HuH-7 (cell line): ENCODE measurements at places on chromosomes 1 and 21.

DNA sequence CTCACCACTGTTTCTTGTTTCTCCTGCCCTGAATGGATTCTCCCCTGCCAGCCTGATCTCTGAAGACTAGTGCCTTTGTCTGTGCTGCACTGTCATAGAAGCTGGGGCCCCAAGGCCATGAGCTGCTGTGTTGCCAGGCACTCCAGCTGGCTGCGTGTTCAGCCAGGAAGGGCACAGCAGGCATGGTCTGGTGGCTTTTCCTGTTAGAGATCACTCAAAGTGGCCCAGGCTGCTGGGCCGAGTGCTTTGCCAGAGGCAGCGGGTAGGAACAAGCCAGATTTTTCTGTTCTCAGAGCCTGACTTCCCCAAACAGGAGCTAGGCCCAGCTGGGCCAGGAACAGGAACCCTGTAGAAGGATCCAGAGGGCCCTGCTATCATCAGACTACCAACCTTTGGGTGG lies 5.2 kb downstream of the ADPRS start:
- DNase-seq = no peak

- DNase-seq = no peak
These were observed 4.6 kb downstream of the POFUT2 start for GRCh38 chr21:45283035-45283610.

DNA sequence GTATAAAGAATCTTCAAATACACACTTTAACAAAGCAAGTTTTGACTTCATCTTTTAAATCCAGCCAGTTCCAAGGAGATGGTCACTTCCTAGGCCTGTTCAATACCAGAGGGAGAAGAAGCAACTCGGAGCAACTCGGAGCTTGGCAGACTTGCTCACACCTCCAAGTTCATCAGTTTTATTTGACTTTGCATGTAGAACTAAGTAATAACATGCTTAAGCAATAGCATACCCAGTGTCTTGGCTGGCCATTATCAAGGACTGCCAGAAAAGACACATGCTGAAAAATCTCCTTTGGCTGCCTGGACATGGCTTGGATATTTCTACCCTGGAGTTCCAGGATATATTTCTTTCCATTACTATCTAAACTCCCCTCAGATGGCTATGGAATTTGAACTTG lies 52.6 kb downstream of the GNG12 start:
- no peak for DNase-seq

- DNase-seq = no peak
These were observed 2.0 kb upstream of the CAMTA1 start for GRCh38 chr1:6783221-6783620.

DNA sequence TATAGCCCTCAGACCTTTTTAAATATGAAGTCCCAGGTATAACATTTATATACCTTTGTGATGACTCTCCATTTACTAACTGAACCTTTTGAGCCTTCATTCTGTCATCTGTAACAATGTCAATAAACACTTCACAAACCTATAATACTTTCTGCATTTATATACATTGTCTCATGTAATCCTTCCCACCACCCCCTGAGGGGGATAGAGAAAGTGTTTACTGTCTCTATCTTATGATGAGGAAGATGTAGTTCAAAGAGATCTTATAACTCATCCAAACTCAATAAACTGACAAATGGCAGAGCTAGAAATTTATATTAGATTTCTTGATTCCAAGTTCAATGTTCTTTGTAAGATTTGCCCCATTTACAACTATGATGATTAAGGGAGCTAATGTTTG lies 48.3 kb upstream of the CR2 start:
- DNase-seq = no peak

GRCh38 chr1:113931451-113931851 lies 2.3 kb downstream of the HIPK1 start:
- no peak for DNase-seq

DNA sequence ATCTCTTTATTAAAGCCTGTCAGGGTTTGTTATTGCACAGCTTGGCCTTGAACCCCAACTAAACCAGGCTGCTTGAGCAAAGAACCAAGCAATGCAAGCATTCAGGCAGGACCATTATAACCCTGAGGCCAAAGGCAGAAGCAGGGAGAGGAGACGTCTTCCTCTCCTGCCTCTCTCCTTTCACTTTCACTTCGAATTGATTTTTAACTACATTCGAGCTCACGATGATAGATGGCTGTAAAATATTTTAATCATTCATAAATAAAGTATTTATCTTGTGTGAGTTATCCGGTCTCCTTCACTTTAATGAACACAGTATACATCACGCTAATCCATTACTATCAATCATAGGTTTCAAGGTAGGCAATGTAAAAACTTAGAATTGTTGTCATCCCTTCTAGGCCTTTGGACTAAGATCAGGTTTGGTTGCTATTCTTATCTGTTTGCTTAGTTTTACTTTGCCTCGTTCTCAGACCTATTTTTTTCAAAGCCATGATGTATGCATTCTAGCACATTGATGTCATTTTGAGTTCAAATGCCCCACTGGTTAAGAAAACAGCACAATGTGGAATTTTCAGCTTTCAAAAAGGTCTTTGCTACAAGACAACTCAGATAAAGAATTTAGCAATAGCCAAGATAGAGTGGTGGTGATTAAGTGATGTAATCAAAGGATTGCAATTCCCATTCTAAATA lies 480.2 kb upstream of the RUNX1 start:
- no peak for DNase-seq

DNA sequence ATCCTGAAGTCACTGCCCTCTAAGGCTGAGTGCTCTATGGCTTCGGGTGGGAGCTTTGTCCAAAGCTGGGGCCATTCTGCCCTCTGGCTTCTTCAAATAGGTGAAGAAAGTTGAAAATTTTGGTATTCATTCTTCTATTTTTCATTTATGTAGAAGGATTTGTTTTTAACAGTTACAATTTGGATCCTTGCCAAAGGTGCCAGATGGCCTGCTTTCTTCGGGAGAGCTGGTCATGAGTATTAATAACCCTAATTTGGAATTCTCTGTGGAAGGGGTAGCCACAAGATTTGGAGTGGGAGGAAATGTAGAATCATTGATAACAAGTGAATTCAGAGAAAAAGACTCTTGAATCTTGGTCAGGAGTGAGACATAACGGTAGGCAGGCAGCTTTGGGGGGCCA lies 370.4 kb upstream of the ST6GALNAC5 start:
- no peak for DNase-seq

- DNase-seq = no peak
These were observed 5.3 kb downstream of the C1orf159 start for GRCh38 chr1:1110561-1110971.

DNA sequence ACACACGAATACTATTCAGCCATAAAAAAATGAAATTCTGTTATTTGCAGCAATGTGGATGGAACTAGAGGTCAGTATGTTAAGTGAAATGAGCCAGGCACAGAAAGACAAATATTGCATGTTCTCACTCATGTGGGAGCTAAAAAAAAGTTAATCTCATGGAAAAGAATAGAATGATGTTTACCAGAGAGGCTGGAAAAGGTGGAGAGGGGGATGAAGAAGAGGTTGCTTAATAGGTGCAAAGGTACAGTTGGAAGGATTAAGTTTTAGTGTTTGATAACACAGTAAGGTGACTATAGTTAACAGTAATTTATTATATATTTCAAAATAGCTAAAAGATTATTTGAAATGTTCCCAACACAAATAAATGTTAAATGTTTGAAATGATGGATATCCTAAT lies 10.8 kb upstream of the RGL1 start:
- DNase-seq = no peak

GRCh38 chr1:152160576-152160975 lies 1.5 kb upstream of the RPTN start:
- DNase-seq = no peak

DNA sequence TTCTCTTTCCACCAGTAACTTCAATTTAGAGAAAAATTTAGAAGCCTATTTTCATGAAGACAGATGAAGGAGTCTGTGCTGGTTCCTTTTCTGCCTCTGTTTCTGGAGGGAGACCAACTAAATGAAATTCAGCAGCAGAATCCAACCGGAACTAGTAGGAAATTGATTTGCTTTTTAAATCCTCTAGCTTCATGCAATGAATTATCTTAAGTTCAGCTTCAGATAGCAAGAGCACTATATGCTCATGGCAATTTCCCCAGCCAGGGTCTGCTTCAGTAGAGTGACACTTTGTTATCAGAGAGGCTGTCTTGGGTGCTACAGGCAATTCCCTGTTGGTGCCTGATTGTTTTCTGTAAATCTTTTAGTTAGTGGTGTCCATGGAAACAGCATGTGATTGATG lies 189.7 kb downstream of the SLC35F3 start:
- no peak for DNase-seq

GRCh38 chr21:45393021-45393420 lies 11.9 kb upstream of the COL18A1 start:
- DNase-seq = no peak

DNA sequence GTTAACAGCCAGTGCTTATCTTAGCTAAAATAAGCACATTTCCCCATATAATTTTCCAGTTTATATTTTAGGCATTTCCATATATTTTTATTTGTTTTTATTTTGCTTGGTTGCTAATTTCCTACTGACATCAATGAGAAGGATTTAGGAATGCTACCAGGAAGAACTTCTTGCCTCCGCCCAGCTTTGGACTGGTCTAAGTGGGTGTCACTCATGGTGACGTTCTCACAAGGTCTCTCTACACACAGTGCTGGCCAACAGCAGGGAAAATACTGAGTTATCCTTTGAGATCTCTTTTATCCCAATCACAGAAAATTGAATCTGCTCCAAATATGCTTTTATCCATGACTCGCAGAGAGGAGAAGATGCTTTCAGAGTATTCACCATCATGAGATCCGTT lies 13.2 kb downstream of the MX1 start:
- DNase-seq = no peak

GRCh38 chr1:95437011-95437410 lies 203.0 kb downstream of the RWDD3 start:
- no peak for DNase-seq

DNA sequence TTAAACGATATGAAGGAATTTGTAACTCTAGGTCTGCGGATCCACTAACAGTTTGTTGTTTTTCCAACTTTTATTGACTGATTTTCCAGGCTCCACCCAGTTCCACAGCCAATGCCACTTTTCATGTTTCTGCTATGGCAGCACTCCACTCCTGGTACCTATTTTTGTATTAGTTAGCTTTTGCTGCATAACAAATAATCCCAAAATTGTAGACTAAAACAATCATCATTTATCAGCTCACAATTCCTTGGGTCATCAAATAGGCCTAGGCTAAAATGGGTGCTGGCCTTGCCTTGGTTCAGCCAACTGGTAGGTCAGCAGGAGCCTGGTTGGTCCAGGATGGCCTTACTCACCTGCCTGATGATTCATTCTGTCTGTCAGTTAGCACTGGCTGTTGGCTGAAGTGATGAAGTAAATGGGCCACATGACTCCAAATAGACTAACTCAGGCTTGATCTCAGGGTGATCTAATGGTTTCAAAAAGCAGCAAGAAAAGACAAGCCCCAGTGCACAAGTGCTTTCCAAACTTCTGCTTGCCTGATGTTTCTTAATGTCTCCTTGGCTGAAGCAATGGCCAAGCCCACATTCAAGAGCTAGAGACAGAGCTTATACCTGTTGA lies 3.2 kb upstream of the C8B start:
- no peak for DNase-seq

DNA sequence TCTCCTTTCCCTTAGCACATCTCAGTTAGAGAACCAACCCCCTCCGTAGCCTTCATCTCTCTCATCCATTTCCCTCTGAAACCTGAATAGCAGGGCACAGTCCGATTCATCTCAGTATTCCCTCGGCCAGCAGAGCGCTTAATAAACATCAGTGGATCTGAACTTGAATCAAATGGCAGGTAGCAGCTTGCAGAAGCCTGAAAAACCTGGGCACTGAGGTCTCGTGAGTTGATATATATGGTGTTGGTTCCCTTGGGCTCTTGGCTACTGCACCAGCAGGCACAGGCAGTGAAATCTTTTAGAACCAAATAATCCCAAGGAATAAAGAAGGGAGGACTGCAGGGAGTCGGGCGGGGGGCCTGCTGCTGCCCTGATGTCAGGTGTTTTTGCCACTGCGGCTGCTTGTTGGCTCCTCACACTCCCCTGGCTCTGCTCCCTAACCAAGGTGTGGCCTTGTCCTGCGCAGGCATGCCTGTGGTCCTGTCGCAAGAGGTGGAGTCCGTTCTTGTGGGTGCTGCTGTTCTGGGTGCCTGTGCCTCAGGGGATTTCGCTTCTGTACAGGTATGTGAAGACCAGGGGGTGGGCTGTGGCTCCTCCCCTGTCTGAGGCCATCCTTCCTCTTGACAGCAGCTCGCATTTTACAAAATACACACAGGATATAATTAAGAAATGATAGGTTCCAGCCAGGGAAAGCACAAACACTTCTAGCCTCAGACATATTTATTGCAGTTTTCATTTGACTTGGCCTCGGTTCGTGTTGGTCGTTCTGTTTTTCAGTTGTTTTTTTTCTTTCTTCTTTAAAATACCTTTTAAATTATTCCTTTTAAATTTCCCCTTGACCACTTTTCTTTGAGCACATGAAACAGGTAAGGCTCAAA lies 140.9 kb upstream of the HOOK1 start:
- DNase-seq = no peak

GRCh38 chr1:221782970-221783369 lies 41.1 kb upstream of the DUSP10 start:
- no peak for DNase-seq

- DNase-seq = no peak
These were observed 668.8 kb downstream of the PTPRC start for GRCh38 chr1:199307496-199308264.

DNA sequence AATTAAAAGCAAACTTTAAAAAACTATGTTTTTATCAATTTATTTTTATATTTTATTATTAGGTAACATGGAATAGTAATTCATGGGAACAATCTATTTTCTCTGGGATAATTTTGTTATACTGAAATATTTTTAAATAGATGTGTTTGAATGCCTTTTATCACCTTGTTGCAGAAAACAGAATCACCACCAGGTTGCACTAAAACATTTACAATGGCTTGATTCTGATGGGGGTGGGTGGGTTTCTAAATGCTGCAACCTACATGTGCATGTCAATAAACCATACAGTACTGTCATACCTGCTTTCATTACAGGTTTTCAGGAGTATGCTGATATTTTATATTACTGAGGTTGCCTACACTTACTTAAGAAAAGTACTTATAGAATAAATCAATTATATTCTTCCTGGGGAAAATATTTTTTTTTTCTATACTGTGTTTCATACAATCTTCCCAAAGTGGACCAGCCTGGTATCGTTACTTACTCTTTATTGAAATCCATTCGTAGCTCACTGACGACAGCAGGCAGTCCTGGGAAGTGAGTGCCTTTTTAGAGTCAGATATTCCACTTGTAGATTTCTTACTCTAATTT lies 132.8 kb downstream of the PTPRC start:
- DNase-seq = peak; percentile 12

- no peak for DNase-seq
These were observed 249.3 kb downstream of the ATG4C start for GRCh38 chr1:63033211-63033610.

GRCh38 chr1:38529391-38529790 lies 330.2 kb downstream of the RRAGC start:
- no peak for DNase-seq

- DNase-seq = peak; percentile 27
These were observed 96.5 kb downstream of the USP25 start for GRCh38 chr21:15826147-15826780.

- DNase-seq = no peak
These were observed at the start of gene SLC37A1 for GRCh38 chr21:42513151-42513984. Gene SLC37A1, plus strand, starts transcription at chr21:42513852. Its CDS starts 4,603 bp downstream, at chr21:42518455.

- no peak for DNase-seq
These were observed 7.7 kb downstream of the SNX27 start for GRCh38 chr1:151619489-151620093.

- DNase-seq = no peak
These were observed 58.4 kb upstream of the CXADR start for GRCh38 chr21:17454315-17455027.
